ENCODE measurements at places on chromosomes 7 and 10.

- no peak for DNase-seq
These were observed 277.7 kb upstream of the KLF6 start for GRCh38 chr10:4062751-4063150.

DNA sequence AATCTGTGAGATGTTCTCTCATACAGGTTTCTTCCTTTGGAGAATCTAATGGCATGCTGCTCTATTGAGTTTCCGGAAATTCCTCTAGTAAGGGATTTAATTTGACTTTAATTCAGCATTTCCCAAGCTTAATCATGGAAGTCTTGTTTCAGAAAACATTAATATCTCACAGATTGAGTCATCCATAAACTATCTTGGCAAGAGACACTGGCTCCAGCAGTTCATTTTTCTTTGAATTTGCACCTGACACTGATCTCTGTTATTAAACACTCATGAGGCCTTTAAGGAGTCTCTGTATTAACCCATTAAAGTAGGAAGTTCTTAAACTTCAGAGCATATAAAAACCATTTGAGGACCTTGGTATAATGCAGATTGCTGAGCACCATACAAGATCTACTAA lies 3.6 kb upstream of the ITGB8 start:
- DNase-seq: no peak

DNA sequence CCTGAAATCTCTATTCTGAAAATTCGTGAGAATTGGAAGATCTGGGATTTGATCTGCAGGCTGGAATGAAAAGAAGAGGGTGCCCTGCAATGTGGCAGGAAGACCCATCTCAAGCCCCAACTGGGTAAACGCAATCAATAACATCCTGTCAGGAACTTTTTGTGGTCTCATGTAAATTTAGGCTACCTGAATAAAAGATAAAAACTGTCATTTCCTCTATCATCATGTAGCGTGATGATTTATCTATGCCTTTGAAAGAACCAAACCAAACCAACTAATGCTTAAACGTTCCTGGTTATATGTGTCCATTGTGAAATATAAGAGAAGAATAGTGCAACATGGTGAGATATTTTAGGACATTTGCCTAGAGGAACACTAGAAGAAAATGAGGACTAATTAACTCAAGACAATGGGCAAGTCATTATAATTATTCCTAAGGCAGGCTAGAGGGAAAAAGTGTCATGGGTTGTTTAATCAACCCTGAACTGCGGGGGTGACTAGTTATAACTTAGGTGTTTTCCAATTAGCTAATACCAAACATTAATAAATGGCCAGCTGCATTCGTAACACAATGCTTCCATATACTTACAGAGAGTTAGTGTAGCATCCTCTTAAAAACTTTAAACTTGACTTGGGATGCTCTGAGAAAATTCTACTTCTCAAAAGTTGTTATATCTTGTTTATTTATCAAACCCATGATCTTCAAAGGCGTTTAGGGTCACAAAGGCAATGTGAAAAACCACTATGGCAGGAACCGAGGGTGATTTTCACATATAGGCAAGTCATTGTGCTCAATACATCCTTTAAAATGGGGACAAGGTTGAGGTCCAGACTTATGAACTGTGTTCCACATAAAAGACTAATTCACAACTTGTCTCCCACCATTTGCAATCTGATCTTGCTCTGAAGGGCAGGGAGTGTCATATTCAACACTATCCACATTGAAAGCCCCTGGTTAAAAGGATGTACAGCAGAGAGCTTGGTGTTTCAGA lies 48.6 kb upstream of the ADO start:
- no peak for DNase-seq

DNA sequence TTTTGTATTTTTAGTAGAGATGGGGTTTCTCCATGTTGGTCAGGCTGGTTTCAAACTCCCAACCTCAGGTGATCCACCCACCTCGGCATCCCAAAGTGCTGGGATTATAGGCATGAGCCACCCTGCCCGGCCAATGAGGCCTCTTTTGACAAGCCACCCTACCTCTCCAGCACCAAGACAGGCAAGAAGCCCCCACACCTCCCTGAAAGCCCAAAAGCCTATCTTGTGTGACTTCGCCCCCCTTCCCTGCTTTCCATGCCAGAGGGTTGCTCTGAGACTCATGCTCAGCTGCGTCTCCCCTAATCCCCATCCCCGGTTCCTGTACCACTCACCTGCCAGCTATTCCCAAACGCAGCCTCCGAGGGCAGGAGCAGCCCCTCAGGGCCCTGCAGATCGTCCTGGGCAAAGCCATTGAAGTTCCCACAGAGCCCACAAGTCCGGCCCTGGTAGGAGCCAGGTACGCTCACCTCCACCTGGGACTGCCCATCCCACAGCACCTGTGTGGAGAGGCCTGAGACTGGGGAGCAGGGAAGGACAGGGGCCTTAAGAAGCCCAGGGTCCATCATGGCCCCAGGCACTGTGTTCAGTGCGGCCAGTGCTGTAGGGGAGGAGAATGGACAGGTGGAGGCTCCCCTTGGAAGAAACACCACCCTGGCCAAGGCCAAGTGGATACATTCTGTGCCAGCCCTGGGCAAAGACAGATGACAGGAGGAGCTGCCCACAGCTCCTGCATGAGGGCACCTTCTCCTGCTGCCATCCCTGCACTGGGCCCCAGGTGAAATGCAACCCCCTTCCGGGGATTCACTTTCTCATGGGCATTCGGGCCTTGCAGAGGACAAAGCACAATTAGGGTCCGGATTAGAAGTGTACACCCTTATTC lies 15.8 kb downstream of the ATP6V1F start:
- DNase-seq: no peak

GRCh38 chr10:78065611-78066010 lies 31.9 kb downstream of the RPS24 start:
- no peak for DNase-seq

GRCh38 chr7:7109934-7110333 lies 72.4 kb upstream of the C1GALT1 start:
- no peak for DNase-seq

DNA sequence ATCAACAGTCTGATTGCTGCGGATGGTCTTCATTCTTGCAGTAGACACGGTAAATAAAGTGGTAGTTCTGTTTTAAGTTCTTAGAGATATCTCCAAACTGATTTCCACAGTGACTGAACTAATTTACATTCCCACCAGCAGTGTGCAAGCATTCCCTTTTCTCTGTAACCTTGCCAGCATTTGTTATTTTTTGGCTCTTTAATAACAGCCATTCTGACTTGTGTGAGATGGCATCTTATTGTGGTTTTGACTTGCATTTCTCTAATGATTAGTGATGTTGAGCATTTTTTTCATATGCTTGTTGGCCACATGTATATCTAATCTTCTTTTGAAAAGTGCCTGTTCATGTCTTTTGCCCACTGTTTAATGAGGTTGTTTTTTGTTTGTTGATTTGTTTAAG lies 30.2 kb upstream of the CXCL12 start:
- no peak for DNase-seq

- peak; percentile 83 for DNase-seq
These were observed 3.0 kb upstream of the BTBD16 start for GRCh38 chr10:122267849-122268737.

GRCh38 chr7:87058744-87059524 lies 520 bp downstream of the ELAPOR2 start:
- no peak for DNase-seq

GRCh38 chr7:140155428-140155827 lies 21.4 kb downstream of the KDM7A start:
- no peak for DNase-seq

DNA sequence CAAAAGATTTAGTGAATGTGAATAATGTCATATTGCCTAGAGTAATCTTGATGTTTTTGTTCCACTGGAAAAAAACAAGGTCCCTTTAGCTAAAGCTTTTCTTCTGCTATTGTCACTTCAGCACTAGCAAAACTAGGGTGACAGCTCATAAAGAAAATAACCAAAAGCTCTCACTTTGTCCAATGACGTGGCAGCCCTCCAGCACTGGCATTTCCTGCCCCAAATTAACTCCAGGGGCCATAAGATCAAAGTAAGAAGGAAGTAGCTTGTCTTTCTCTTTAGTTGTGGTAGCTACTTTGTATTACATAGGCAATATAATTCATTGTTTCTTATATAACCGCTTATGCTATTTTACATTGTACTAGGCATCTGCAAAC lies 47.3 kb downstream of the LRRN3 start:
- peak; percentile 86 for DNase-seq

DNA sequence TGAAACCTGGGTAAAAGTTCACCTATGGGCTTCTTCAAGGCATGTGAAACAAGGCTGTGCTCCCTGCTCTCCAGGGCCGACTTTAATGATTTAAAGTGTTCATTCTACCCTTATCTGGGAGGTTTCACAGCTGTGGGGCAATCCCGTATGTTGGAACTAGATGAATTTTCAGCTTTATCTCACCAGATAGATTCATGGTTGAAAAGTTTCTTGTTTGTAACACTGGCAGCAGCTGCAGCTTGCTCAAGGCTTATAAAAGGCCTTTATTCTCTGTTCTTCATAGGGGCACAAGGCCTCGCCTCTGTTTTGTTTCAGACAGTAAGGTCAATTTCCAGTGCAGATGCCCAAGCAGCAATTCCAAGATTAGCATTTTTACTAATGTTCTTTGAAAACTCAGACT lies 70.4 kb upstream of the DNAJB12 start:
- DNase-seq: no peak

GRCh38 chr7:30721211-30721610 lies 30.7 kb upstream of the INMT start:
- no peak for DNase-seq

GRCh38 chr10:51075043-51075872 lies 971 bp downstream of the PRKG1 start:
- DNase-seq: no peak

DNA sequence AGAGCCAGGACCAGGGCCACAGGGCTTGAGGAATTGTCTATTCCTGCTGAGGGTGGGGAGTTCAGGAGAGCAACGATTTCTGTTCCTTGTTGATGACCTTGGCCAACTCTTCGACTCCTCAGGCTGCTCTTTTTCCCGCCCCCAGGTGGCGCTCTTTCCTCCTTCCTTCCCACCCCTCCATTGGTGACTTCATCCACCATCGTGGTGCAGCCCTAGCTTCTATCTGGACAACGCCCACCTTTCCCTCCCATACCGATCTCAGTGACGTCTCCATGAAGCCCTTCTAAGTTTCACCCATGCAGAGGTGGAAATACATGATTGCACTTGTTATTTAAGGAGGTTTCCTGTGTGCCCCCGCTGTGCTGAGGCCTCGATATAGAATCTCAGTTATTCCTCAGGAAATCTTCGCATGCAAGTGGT lies 22.1 kb upstream of the CARD11 start:
- DNase-seq: peak; percentile 86

DNA sequence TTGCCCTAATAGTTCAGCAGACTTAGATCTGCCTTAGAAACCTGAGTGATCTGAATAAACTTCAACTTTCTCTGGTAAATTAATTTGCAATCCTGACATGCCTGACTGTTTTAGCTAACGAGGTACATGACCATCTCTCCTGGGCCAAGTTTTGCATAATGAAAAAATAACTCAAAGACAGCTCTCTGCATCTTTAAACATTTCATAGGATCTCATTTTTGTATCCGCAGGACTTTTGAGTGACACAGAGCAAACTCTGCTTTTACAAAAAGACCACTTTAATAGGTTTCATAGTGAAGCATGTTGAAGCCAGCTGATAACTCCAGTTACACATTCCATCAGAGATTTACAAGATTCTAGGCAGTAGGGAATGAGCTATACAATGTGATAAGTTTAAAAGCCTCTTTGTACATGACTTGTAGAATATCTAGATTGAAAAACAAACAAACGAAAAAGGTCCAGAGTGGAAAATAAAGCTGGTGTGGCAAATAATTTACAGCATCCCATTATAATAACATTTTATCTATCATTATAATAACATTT lies 2.1 kb downstream of the PRKG1 start:
- no peak for DNase-seq

GRCh38 chr10:668786-669485 lies 20.5 kb downstream of the DIP2C start:
- no peak for DNase-seq
